ENCODE measurements at places on chromosomes 3 and 15.

DNA sequence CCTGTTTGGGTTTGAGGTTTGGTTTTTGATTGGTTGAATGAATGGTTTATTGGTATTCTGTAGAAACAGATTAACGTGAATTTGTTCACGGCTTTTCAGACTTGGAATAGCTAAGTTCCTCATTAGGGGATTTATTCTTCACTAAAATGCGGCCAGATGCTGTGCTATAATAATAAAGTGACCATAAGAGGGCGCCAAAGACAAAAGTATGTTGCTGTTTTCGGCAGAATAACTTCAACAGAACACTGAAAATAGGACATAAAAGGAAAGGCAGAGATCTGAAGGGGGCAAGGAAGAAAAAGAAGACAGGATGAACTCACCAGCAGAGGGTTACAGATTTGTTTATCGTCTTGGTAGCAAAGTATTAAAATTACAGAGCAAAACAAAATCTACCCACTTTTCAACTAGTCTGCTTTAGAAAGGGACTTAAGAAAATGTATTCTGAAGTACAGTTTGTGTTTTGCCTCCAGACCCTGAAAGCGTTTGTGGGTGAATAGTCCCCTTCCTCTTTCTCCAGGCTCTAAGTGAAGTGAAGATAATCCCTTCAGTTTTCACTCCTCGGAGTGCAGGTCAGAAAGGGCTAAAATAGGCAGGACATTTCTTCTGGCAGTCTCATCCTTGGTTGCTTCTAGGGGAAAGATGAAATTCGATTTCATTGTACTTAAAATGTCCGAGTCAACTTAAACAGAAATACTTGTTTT, 147.6 kb downstream of the IL20RB start:
- DNase-seq, result peak; percentile 78

GRCh38 chr3:47594792-47595191, 16.1 kb upstream of the CSPG5 start:
- no peak for DNase-seq

GRCh38 chr15:29873264-29873663, 51.0 kb upstream of the TJP1 start:
- DNase-seq, result no peak

GRCh38 chr3:31178467-31178866, 284.0 kb upstream of the GADL1 start:
- DNase-seq, result no peak

DNA sequence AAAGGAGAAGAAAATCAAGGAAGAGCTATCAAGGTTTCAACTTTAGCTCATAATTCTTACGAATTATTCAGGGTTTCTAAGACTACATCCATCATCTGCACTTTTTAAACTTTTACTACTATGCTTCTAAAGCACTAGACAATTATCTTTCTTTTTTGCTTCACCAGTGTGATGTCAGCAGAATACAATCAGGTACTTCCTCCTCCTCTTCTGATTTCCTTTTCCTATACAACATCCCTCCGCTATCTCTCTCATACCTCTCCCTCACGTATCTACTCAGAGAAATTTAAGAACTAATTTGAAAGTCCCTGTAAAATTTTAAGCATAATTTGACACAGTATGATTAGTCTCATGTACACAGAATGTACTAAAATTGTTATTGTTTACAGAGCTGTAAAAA, 47.3 kb upstream of the USP50 start:
- DNase-seq, result no peak

Data from astrocyte of the spinal cord (primary cell).